ENCODE measurements at places on chromosomes 3 and 15.
A peak's percentile ranks its signal among the peaks of the same experiment; 100 is the strongest.

DNA sequence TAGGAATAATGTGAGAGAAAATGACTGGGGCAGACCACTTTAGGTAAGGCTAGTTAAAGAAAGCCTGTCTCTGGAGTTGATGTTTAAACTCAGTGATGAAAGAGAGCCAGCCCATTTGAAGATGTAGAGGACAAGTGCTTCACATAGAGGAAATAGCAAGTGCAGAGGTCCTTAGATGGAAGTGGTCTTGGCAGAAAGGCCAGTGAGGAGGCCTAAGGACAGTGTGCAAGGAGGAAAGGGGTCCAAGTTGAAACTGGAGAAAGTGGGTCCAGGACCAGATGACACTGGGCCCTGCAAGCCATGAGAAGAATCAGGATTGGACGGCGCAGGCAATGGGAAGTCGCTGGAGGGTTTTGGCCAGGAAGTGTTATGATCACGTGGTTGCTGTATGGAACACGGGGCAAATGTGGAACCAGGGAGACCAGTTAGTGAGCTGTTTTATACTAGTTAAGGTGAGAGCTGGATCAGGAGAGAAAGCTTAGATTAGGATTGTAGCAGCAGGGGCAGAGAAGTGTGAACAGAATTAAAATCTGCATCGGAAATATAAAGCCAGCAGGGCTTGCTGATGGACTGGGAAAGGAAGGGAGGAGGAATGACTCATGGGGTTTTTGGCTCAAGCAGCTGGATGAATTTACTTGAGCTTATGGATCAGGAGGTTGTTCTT is 48.0 kb upstream of the SCAANT1 start:
- no peak for DNase-seq

DNA sequence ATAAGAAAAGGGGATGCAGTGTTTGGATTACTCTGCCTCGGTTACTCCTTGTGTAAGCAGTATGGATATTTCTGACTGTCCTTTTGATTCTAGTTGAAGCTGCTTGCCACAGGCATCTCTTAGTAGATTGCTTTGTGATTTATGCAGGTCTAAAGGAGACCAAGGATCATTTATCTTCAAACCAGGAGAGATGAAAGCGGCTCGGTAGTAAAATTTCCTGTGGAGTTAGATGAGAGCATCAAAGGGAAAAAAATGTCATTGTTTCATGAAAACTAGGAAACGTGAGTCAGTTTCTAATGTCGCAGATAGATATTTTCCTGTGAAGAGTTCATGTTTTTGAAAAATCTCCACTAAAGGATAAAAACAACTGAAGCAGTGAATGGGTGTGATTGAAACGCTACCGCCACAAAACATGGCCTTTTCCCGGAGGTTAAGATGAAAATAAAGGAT is 254.0 kb upstream of the TBL1XR1 start:
- no peak for DNase-seq

GRCh38 chr15:26771168-26771567 is 1.7 kb downstream of the GABRB3 start:
- no peak for DNase-seq

DNA sequence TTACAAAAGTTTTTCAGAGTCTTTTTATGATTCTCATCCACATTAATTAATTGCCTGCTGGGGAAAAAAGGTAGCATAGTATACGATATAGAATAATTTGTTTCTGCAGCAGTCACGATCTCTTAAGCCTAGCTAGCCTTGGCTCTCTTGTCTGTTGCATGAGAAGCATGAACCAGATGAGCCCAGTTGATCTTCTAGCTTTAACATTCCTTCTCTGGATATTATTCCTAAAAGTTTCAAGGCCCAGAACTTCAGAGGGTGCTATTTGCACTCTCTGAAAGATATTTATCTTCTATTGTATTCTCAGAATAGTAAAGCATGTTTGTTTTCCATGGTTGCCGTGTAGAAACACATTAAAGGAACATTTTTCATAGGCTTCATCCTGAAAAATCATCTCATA is 69.3 kb downstream of the BTLA start:
- DNase-seq, result no peak

- no peak for DNase-seq
Measured at GRCh38 chr3:48271763-48272498, 31.0 kb downstream of the ZNF589 start.

DNA sequence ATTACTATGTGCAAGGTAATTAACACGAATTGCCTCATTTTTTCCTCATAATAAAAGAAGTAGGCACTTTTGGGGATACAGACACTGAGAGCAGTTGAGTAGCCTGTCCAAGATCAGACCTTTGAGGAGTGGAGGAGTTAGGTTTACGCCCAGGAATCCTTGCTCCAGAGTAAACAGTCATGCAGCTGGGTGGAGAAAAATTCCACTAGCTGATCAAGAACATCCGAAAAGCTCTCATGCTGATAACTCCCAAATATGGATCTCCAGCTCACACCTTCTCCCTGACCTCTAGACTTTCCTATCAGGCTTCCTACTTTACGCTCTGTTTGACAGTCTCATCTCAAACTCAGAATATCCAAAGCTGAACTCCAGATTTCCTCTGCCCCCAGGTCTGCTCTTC is 53.3 kb downstream of the ST6GAL1 start:
- DNase-seq, result no peak

DNA sequence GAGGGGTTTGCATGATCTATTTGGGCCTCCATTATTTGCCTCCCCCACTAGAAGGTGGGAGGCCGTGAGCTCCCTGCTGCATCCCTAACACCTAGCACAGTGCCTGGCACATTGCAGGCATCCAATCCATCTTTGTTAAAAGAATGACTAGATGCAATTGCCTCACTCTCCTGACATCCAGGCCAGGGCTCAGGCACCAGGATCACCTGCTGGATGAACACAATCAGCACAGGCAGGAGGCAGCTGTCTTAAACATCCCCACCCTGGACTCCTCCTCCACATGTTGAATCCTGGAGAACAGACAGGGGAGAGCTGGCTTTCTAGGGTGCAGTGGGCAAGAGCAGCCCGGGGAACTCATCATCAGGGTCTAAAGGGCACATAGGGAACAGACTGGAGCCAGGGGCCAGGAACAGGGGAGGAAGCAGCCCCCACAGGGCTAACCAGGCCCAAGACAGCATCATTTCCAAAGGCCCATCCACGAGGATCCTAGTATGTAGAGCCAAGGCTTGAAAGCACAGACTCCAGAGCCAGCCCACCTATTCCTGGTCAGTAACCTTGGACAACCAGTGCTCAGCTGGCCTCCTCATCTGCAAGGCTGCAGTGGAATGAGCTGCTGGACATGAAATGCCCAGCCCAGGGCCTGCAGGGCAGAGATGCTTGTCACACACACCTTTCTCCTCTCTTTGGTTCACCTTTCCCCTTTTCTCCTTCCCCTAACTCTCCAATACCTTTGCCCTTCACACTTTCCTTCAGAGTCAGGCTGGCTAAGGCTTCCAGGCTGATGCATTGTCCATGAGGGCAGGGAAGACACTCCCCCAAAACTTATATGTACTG is 254.4 kb upstream of the TLE3 start:
- no peak for DNase-seq

DNA sequence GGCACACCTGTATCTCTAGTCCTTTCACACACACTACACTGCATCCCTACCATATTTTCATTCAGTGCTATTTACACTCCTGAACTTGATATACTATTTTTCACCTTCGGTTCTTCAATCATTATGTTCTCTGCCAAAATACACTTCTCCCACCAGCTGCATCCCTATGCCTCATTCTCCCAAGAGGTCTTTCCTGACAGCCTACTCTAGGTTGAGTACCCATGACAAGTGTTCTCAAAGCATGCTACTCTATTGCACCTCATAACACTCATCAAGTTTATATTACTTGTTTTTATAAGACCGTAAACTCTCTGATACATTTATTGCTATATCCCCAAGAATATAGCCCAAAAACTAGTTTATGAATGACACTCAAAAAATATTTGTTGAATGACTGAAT is 549.5 kb downstream of the PYDC2 start:
- no peak for DNase-seq

- no peak for DNase-seq
Measured at GRCh38 chr15:51706291-51706690, 25.0 kb downstream of the SCG3 start.

DNA sequence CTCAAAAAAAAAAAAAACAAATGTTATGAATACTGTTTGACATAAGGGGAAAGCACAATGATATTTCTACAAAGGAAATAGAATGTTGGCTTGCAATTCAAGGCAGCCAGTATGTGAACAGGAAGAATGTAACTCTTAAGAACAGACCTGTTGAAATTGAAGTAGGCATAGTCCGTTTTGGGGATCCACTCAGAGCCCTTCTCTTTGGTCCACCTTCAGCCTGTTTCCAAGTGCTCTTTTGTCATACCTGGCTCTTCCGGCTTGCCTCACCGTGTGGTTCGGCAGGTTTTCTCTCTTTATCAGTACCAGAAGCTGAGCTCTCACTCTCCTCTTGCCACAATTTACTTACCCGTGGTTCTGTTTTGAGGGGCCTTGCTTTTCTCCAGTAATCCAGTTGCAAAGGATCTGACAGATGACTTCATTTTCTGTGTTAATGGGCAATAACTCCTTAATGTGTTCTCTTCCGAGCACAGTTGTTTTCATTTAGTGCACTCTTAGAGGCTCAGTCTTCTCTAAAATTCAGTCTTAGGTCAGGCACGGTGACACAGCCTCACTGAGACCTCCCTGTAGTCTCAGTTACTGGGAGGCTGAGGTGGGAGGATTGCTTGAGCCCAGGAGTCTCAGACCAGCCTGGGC is 6.7 kb downstream of the ABHD17C start:
- no peak for DNase-seq

DNA sequence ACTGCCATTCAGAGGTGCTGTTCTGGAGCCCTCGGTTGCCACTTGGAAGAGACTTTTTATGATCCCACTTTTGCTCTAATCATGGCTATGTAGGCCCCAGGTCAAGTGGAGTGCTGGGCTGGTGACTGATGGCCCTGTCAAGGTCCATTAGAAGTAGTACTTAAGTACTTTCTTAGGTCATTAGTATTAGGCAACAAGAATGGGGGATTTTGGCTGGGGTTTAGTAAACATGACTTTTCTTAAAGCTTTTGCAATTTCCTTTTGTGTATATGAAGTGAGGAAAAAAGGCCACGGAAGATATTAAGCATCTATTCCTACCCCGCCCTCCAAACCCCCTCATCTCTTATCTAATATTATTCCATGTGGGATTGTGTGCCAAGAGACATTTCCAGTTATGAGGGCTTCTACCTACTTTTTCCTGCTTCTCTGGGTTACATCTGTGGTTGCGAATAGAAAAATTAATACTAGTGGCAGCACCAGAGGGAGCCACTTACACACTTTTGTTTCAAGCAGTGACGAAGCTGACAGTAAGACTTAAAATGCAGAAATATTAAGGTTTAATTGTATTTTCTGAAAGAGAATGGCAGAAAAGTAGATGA is 13.9 kb downstream of the NLGN1 start:
- DNase-seq, result peak; percentile 52

- no peak for DNase-seq
Measured at GRCh38 chr3:42345811-42346210, 64.6 kb downstream of the LYZL4 start.

DNA sequence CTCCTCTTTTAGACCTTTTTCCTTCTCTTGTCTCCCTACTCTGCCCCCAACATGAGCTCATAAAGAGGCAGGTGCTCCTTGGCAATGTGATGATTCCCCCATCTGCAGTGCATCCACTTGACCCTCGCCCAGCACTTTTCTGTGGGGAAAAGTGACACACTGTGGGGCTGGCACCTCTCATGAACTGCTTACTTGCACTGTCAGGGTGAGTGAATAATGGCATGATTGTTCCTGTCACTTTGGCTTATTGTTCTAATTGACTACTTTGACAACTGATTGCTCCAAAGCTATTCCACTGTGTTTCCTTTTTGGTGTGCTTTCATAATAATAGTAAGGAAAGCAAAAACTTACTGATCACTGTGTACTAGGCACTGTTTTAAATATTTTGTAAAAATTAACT is 253.3 kb upstream of the SUCLG2 start:
- no peak for DNase-seq

GRCh38 chr3:20336572-20336971 is 150.6 kb upstream of the SGO1 start:
- DNase-seq, result no peak

- DNase-seq, result no peak
Measured at GRCh38 chr3:123448536-123449101, at the start of gene ADCY5. Gene ADCY5, minus strand, starts transcription at chr3:123449090. Its CDS starts 545 bp downstream, at chr3:123448545.

DNA sequence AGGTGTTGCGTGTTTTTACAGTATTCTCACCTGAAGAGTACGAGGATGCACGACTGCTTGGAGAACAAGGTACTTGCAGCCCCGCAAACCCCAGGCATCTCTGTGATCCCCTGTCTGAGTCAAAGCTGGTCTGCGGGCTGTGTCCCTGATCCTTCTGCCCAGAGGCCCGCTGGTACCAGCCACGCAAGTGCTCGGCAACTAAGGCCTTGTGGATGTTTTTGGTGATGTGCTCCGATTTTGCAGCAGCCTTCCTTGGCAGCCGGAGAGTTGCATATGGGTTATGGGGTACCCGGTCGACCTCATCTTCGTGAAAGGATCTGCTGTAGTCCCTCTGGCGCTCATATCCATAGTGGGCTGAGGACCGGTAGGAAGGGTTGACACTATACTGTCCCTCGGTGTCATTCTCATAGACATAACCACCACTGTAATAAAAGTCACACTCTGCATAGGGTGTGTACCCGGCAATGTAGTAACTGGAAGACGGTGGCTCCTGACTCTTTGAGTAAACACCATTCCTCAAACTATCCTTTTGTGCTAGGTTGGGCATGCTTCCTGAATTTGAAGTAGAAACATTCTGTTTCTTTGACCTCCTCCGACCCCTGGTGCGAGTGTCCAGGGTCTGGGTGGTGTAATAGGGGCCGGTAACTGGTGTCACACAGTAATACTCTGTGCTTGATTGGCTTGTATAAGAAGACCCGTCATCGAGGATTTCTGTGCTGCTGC is 58.6 kb upstream of the LMOD3 start:
- peak; percentile 75 for DNase-seq

Measured in posterior cingulate gyrus (tissue), 11 donors.